HuH-7 (cell line): ENCODE measurements at places on chromosomes 4 and X.

- no peak for DNase-seq
Observed at GRCh38 chr4:83582289-83582785, 46.4 kb downstream of the GPAT3 start.

DNA sequence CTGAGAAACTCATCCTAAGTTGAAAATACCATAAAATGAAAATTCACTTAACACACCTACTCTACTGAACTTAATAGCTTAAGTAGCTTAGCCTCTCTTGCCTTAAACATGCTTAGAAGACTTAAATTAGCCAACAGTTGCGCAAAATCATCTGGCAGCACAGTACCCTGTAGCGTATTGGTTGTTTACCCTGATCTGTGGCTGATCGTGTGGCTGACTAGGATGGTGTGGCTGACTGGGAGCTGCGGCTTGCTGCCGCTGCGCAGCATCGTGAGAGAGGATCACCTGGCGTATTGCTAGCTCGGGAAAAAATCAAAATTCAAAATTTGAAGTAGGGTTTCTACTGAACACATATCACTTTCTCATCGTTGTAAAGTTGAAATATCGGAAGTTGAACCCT lies 6.3 kb downstream of the RUFY3 start:
- no peak for DNase-seq

DNA sequence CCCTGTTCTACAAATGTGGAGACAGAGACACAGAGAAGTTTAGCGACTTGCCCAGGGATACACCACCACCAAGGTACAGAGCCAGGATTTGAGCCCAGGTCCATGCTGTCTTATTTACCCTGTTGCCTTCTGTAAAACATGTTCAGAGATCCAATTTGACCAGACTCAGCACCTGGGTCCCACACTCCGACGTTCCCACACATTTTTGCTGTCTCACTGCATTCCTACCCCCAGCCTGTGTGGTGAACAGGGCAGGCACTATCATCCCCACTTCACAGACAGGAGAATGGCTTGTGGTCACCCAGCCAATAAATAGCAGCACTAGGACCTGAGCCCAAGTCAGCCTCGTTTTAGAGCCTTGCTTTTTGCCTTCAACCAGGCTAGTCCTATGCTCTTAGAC lies 102.8 kb downstream of the PJA1 start:
- no peak for DNase-seq

GRCh38 chr4:122749704-122750454 lies 17.4 kb downstream of the BBS12 start:
- no peak for DNase-seq

DNA sequence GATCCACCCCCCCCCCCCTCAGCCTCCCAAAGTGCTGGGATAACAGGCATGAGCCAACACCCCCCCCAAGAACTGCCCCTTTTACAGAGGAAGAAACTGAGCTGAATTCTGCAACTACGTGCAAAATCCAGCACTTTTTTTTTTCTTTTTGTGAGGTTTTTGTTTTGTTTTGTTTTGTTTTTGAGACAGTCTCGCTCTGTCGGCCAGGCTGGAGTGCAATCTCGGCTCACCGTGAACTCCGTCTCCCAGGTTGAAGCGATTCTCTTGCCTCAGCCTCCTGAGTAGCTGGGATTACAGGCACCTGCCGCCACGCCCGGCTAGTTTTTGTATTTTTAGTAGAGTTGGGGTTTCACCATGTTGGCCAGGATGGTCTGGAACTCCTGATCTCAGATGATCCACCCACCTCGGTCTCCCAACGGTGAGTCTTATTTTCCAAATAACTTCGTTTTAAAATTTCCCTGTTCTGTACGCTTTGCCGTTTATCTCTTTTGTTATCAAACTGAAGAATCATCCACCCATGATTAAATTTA lies 4.9 kb downstream of the CRLF2 start:
- no peak for DNase-seq

GRCh38 chrX:42027367-42028000 lies 104.1 kb upstream of the CASK start:
- DNase-seq: peak; percentile 1

GRCh38 chrX:41085512-41085877 lies 250 bp downstream of the USP9X start:
- DNase-seq: no peak

GRCh38 chr4:80101071-80101791 lies 28.2 kb upstream of the ANTXR2 start:
- no peak for DNase-seq

- no peak for DNase-seq
Observed at GRCh38 chr4:8218371-8219031, 19.4 kb downstream of the SH3TC1 start.

GRCh38 chr4:88291003-88291402 lies 6.6 kb upstream of the PPM1K start:
- DNase-seq: no peak

- DNase-seq: no peak
Observed at GRCh38 chr4:88630756-88631155, 38.5 kb downstream of the HERC3 start.

DNA sequence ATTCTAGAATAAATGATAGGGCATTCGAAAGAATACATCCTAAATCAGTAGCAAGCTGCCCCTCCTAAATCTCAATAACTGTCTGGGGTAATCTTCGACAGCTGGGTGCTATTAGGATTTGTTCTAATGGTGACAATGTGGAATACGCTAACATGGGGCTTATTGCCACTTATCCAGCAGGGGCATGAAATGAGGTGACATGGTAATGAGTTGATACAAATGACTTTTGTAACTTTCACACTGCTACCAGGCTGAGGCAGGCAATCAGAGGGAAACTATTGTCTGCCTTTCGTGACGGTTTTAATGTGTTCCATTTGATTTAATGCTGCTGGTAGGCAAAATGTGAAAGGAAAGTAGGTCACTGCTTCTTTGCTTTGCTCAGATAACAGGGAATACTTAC lies 1047.4 kb upstream of the PABPC4L start:
- DNase-seq: no peak

- DNase-seq: no peak
Observed at GRCh38 chr4:188714501-188714900, 575.3 kb downstream of the TRIML1 start.

DNA sequence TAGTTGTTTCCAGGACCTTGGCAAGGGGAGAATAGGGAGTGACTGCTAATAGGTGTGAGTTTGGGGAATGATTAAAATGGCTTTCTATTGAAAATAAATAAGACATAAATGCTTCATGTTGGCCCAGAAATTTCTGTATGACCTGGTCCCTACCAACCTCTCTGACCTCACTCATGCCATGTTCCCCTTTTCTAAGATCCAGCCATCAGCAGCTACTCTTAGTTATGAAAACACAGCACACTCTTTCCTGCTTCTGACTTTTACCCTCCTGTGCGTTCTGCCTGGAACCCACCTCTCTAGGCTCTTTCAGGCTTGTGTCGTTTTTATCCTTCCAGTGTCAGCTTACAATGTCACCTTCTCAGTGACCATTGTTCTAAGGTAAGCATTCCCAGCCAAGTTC lies 14.8 kb upstream of the CXCL5 start:
- no peak for DNase-seq

GRCh38 chr4:10958226-10958856 lies 273.8 kb upstream of the CLNK start:
- DNase-seq: no peak

DNA sequence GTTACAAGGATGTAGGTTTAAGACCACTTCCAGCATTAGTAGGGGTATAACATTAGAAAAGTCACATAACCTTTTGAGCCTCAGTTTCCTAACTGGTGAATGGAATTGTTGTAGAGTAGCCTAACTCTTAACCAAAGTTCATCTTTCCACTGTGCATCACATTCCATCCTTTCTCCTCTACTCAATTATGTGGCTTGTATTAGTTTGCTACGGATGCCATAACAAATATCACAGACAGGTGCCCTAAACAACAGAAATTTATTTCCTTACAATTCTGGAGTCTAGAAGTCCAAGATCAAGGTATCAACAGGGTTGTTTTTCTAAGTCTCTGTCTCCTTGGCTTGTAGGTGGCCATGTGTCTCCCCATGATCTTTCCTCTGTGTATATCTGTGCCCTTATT lies 231.9 kb downstream of the RASL11B start:
- DNase-seq: no peak

DNA sequence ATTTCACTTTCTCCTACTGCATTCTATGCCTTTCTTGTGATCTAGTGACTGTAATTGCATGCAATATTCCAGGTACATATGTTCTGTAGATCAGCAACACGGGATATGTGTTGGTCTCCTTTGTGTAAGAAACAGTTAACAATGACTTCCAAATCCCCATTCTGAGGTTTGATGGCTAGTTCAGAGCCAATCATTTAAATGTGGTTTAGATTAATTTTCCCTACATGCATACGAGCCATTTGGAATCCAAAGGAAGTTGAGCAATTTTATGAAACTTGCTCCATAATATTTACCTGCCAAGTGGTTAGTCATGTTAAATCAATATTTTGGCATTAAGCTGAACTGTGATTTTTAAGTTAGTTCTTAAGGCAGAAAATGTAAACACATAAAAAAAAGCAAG lies 172.8 kb upstream of the DCAF12L2 start:
- DNase-seq: no peak

- DNase-seq: no peak
Observed at GRCh38 chr4:13986548-13986947, 359.0 kb upstream of the BOD1L1 start.

GRCh38 chr4:128866269-128866668 lies 56.8 kb downstream of the JADE1 start:
- no peak for DNase-seq

GRCh38 chr4:189143263-189143952 lies 797.3 kb upstream of the FRG1 start:
- DNase-seq: no peak

GRCh38 chr4:40334591-40335524 lies at the start of gene CHRNA9:
Gene CHRNA9, plus strand, starts transcription at chr4:40335333. Its CDS starts 135 bp downstream, at chr4:40335468.
- no peak for DNase-seq

GRCh38 chr4:32417113-32417704 lies 1697.0 kb downstream of the PCDH7 start:
- DNase-seq: no peak

DNA sequence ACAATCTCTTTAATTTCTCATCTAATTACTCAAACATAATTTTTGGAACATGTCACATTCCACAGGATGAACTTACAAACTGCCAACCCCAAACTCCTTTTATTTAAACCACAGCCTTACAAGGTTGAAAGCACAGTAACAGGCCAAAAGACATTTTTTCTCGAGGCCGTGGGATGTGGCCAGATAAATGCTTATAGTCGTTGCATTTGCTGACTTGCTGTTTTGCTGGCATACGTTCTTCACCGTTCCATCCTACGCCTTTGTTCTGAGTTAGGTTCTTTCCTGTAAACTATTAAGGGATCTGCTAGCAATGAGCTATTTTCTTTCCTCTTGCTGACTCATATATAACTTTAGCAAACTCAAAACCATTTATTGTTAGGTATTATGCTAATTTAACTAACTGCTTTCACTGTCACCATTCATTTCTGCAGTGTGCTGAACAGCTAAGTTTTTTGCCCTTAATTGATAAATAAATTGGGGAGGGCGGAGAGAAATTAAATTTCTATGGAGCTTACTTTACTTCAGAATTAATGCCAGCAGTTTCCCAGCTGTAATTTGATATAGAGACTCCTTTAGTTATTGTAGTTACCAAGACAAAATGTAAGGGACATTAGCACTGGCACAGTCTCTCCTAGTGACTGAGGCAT lies 135.1 kb upstream of the PACRGL start:
- no peak for DNase-seq

DNA sequence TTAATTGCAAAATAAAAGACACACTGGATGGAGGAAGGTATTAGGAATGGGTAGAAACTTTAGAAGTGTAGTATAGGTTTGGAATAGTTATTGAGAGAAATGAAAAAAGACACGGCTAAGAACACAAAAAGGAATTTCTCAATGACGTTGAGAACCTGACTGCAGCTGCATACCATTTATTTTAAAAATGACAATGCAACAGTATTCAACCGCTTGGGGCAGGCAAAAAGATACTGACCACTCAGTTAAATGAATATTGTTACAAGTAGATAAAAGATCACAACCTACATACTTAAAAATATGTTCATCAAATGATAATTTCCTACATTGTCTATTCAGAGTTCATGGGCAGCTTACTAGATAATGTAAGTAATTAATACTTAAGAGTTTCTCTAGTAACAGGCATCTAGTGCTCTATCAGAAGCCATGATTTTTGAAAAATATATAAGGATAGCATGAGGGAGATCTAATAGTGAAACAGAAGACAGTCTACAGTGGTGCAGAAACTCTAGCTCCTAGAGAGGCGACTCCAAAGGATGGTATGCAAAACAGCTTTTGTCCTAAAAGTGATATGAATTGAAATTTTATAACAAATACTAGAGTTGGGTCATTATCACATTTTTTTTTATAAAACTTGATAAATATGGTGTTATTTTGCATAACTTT lies 216.2 kb upstream of the VEGFC start:
- DNase-seq: no peak

DNA sequence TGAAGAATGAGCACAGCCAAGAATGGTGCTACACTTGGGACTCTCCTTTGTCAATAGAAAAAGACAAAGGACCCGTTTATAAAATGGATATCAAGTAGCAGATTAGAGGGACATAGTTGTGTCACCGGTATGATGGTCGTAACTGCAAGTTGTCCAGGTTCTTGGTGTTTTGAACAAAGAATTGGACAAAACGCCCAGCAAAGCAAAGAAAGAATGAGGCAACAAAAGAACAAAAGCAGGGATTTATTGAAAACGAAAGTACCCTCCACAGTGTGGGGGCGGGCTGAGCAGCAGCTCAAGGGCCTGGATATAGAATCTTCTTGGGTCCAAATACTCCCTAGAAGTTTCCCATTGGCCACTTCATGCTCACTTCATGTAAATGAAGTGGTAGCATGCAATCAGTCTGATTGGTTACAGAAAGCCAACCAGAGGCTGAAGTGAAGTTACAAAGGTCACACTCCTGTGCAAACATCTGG lies 54.7 kb downstream of the SHROOM3 start:
- DNase-seq: no peak

DNA sequence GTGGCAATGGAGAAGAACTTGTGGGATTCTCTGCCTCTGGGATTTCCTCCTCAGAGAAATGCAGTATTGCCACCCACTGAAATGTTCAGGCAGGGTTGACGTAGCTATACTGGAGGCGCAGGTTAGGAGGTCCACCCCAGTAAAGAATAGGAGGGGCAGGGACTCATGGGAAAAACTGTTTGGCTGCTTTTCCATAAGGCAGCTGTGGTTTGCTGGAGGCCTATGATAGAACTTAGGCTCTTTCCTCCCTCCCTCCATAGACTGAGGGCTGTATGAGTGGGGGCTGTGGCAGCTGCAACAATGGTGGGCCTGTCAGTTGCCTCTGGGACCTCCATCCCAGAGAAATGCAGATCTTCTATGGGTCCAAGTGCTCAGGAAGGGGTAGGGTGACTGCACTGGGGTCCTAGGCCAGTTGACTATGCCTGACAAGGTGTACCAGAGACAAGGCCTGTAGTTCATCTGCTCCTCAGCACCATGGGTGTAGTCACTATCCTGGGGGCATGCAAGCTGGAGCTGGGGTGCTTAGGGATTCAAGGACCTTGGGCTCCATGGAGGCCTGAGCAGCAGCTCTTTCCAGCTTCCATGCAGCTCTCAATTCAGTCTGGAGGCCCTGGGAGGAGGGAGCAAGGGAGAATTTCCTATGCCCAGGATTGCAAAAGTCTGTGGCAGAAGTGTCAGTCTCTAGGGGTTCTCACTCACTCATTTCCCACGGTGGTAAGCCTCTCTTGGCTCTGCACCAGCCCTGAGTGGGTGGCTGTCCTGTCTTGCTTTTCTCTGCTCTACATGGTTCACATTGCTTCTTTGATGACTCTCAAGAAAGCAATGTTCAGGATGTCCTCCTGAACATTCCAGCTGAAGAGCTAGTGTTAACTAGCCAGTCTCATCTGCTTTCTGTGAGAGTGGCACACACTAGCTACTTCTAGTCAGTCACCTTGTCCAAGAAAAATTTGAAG lies 353.0 kb downstream of the IDS start:
- no peak for DNase-seq

GRCh38 chrX:53004811-53005210 lies 43.8 kb upstream of the GPR173 start:
- no peak for DNase-seq
